ENCODE measurements at places on chromosomes 2 and 18. TPM values are rescaled to one million over a fixed set of nuclear protein-coding genes. Genes with fewer than 3 reads are reported as not detected.
A peak's percentile ranks its signal among the peaks of the same experiment; 100 is the strongest.

GRCh38 chr2:71643674-71644357 lies 190.5 kb downstream of the DYSF start:
- no peaks in the 10 kb centered on the region for H3K4me1 ChIP-seq
- peak overlapping the region; percentile 4 for H3K27ac ChIP-seq
- H3K4me3 ChIP-seq, result no peak overlapping the region
- H3K27me3 ChIP-seq, result no peaks in the 10 kb centered on the region
- no peaks in the 10 kb centered on the region for H3K36me3 ChIP-seq
- no peak for DNase-seq

- H3K4me3 ChIP-seq, result no peak overlapping the region
- no peaks in the 10 kb centered on the region for H3K4me1 ChIP-seq
- DNase-seq, result no peak
- H3K36me3 ChIP-seq, result no peaks in the 10 kb centered on the region
- no peaks in the 10 kb centered on the region for H3K27me3 ChIP-seq
- H3K27ac ChIP-seq, result no peak overlapping the region
Observed at GRCh38 chr2:53901192-53901591, 41.4 kb upstream of the GPR75 start.

DNA sequence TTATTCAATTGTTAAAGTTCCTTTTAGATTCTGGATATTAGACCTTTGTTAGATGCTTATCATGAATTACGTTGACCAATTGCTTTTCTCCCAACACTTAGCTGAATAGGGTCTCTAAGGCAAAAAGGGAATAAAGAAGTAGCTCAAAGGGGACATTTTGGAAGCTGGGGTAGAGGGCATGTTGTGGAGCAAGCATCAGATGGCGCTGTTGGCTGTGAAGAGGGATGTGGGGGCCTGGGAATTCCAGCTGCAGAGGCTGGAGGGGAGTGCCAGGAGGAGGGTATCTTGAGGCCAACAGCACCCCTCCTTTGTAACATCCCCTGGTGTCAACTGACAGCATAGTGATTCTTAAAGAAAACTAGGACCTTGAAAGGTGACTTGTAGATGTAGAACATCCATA lies 198.2 kb downstream of the ADCYAP1 start:
- H3K4me1 ChIP-seq, result no peaks in the 10 kb centered on the region
- H3K4me3 ChIP-seq, result no peak overlapping the region
- no peaks in the 10 kb centered on the region for H3K36me3 ChIP-seq
- DNase-seq, result no peak
- H3K27me3 ChIP-seq, result no peaks in the 10 kb centered on the region

GRCh38 chr2:88690591-88691338 lies 708 bp upstream of the RPIA start:
- H3K4me3 ChIP-seq, result peak overlapping the region; percentile 81
- no peaks in the 10 kb centered on the region for H3K27me3 ChIP-seq
- H3K36me3 ChIP-seq, result no peaks in the 10 kb centered on the region
- H3K4me1 ChIP-seq, result no peaks in the 10 kb centered on the region
- peak; percentile 62 for DNase-seq
- peak overlapping the region; percentile 87 for H3K27ac ChIP-seq

- no peaks in the 10 kb centered on the region for H3K4me1 ChIP-seq
- no peaks in the 10 kb centered on the region for H3K27me3 ChIP-seq
- no peak overlapping the region for H3K4me3 ChIP-seq
- H3K27ac ChIP-seq, result no peak overlapping the region
Observed at GRCh38 chr2:154452906-154453493, 245.5 kb upstream of the KCNJ3 start.

- no peak overlapping the region for H3K27ac ChIP-seq
- H3K4me1 ChIP-seq, result no peaks in the 10 kb centered on the region
- no peaks in the 10 kb centered on the region for H3K27me3 ChIP-seq
- no peak for DNase-seq
Observed at GRCh38 chr2:233837694-233838229, 16.6 kb downstream of the HJURP start.

DNA sequence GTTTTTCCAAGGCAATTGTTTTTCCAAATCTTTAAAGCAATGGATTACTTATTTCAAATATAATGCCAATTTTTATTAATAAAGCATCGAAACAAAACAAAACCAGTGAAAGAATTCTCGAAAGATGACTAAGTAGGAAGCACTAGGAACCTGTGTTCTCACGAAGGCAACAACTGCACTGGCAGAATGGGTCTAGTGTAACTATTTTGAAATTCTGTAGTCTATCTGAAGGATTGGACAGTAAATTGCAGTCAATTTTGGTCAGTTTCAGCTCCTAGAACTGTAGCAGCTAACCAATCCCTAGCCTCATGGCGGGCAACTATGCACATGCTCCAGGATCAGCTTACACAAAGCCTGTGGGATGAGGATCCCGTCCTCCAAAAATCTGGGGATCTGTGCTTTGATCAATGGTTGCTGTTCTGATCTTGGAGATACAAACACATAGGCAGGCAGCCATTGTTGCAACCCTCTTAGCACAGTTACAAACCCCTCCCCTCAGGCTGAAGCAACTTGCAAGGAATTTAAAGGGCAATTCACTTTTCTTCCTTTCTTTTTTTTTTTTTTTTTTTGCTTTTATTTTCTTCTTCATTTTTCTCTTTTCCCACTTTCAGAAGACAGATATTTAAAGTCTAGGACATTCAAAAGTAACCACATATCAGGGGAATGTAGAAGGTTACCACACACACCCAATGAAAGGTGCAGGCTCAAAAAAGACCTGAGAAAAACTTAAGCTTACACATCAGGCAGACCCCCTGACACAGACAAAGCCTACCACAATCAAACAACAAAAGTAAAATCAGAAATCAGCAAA lies 147.6 kb downstream of the THADA start:
- H3K36me3 ChIP-seq, result no peaks in the 10 kb centered on the region
- no peak for DNase-seq
- no peaks in the 10 kb centered on the region for H3K4me1 ChIP-seq
- no peak overlapping the region for H3K4me3 ChIP-seq
- H3K27me3 ChIP-seq, result no peaks in the 10 kb centered on the region

GRCh38 chr18:24862201-24862816 lies 401.9 kb downstream of the HRH4 start:
- H3K27me3 ChIP-seq, result no peaks in the 10 kb centered on the region
- H3K4me1 ChIP-seq, result no peaks in the 10 kb centered on the region
- H3K36me3 ChIP-seq, result no peaks in the 10 kb centered on the region
- peak overlapping the region; percentile 70 for H3K27ac ChIP-seq
- peak; percentile 53 for DNase-seq
- peak overlapping the region; percentile 23 for H3K4me3 ChIP-seq

- H3K4me1 ChIP-seq, result no peaks in the 10 kb centered on the region
- no peaks in the 10 kb centered on the region for H3K27me3 ChIP-seq
- H3K36me3 ChIP-seq, result no peaks in the 10 kb centered on the region
- no peak overlapping the region for H3K4me3 ChIP-seq
Observed at GRCh38 chr2:7429733-7430132, 512.5 kb downstream of the RNF144A start.

DNA sequence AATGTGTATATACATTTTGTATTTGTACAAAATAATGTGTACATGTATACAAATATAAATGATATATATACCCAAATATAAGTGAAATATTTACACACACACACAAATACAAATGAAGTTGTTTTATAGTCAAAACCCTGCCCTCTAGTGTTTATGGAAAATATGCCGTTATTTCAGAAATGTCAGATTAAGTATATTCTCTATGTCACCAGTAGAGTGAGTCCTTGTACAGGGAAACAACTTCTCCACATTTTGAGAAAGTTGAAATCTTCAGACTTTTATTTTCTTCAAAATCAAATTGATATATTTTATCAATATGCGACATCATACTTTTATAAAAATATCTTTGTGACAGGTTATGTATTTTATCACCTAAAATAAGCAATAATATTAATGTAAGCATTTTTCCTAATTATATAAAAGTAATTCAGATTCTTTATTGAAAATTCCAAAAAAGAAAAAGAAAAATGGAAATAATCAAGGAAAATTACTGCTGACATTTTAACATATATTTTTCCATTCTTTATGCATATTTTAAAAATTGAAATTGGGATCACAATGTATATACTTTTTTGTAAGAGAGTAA lies 22.4 kb downstream of the ARL6IP6 start:
- no peak overlapping the region for H3K27ac ChIP-seq
- H3K36me3 ChIP-seq, result no peaks in the 10 kb centered on the region
- no peak overlapping the region for H3K4me3 ChIP-seq
- no peaks in the 10 kb centered on the region for H3K27me3 ChIP-seq
- no peak for DNase-seq

DNA sequence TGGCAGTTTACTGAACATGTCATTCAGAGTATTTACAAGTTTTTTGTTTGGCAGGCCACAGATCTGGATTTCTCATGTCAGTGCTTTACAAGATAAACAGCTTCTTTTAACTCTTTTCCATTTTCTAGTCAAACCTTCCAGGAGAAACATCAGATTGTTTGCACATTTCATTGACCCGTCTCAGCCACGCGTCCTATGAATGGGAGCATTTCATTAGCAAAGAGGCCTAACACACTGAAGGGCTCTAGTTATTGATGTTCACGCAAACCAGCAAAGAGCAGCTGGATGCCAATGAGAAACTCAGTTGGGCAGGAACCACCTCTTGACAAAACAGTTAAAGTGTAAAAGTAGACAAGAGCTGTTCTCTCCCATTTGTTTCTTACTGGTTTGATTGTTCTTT lies 29.2 kb upstream of the MFF start:
- DNase-seq, result no peak
- H3K27ac ChIP-seq, result no peak overlapping the region
- no peaks in the 10 kb centered on the region for H3K36me3 ChIP-seq
- H3K4me3 ChIP-seq, result no peak overlapping the region
- no peaks in the 10 kb centered on the region for H3K27me3 ChIP-seq

- no peak for DNase-seq
- H3K27me3 ChIP-seq, result no peaks in the 10 kb centered on the region
- no peaks in the 10 kb centered on the region for H3K36me3 ChIP-seq
- no peak overlapping the region for H3K4me3 ChIP-seq
- H3K4me1 ChIP-seq, result no peaks in the 10 kb centered on the region
- H3K27ac ChIP-seq, result peak overlapping the region; percentile 51
Observed at GRCh38 chr2:101135412-101136296, 15.5 kb downstream of the TBC1D8 start.

- no peak for DNase-seq
- no peaks in the 10 kb centered on the region for H3K4me1 ChIP-seq
- H3K27me3 ChIP-seq, result no peaks in the 10 kb centered on the region
Observed at GRCh38 chr2:33392366-33392765, 84.1 kb upstream of the RASGRP3 start.

- peak overlapping the region; percentile 82 for H3K27ac ChIP-seq
- DNase-seq, result no peak
- H3K27me3 ChIP-seq, result no peaks in the 10 kb centered on the region
Observed at GRCh38 chr2:38876407-38876806, 631 bp downstream of the MORN2 start.

DNA sequence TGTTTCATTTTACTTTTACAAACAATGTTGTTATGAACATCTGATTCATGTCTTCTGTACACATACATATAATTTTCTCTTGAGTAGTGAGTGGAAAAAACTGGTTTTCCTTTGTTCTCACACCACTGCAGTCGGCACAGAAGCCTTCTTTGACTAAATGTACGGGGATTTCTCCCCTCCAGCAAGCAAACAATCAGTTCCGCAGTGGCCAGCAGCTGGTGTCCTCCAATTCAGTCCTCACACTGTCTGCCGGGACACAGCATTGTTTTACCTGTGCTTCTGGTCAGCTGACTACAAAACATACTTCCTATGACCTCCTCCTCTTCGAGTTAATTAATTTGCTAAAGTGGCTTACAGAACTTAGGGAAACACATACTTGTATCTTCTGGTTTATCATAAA lies 202.8 kb downstream of the WDR7 start:
- H3K27ac ChIP-seq, result no peak overlapping the region
- no peaks in the 10 kb centered on the region for H3K27me3 ChIP-seq
- H3K4me1 ChIP-seq, result no peaks in the 10 kb centered on the region
- no peaks in the 10 kb centered on the region for H3K36me3 ChIP-seq
- H3K4me3 ChIP-seq, result no peak overlapping the region

DNA sequence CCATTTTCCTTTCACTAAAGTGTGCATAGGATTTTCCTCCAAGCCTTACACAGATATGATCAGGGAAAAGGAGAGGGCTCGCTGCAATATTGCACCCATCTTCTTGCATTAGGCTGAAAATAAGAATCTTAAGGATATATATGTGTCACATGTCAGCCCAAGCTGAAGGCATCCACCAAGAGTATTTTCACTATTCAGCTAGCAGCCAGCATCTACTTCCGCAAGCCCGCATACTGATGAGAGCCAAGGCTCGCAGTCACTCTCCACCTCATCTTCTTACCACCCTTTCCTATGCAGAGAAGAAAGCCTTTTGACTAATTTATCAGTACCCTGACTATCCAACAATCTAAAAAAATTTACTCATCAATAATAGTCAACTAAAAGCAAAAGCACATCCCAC lies 6.1 kb downstream of the TMEM163 start:
- H3K27ac ChIP-seq, result no peak overlapping the region
- no peak for DNase-seq
- H3K36me3 ChIP-seq, result no peaks in the 10 kb centered on the region
- no peak overlapping the region for H3K4me3 ChIP-seq
- H3K27me3 ChIP-seq, result no peaks in the 10 kb centered on the region

- no peaks in the 10 kb centered on the region for H3K27me3 ChIP-seq
- H3K4me3 ChIP-seq, result no peak overlapping the region
- H3K4me1 ChIP-seq, result no peaks in the 10 kb centered on the region
- no peak overlapping the region for H3K27ac ChIP-seq
- no peaks in the 10 kb centered on the region for H3K36me3 ChIP-seq
- DNase-seq, result no peak
Observed at GRCh38 chr2:223457301-223457700, 144.9 kb downstream of the SCG2 start.

GRCh38 chr18:13796515-13796914 lies 27.4 kb upstream of the MC5R start:
- H3K4me3 ChIP-seq, result no peak overlapping the region
- no peaks in the 10 kb centered on the region for H3K27me3 ChIP-seq
- no peak overlapping the region for H3K27ac ChIP-seq
- H3K4me1 ChIP-seq, result no peaks in the 10 kb centered on the region
- DNase-seq, result no peak

GRCh38 chr2:157185476-157186227 lies 71.9 kb upstream of the GALNT5 start:
- no peak overlapping the region for H3K27ac ChIP-seq
- H3K27me3 ChIP-seq, result no peaks in the 10 kb centered on the region
- no peak for DNase-seq
- H3K4me1 ChIP-seq, result no peaks in the 10 kb centered on the region
- H3K4me3 ChIP-seq, result no peak overlapping the region

DNA sequence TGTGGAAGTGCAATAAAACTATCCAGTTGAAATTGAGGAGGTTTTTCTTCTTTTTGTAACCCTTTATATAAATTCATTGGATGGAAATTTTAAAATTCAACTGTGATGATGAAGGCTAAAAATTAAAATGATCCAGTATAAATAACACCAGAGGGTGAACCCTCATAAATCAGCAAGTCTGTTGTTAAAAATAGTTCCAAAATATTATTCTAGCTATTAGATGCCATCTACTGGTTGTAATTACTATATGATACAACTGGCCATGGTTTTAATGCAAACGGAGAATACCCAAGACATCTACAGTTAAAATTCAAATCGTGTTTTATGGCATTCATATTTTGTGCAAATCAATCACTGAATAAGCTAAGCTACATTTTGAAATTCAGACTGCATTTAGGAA lies 53.8 kb downstream of the TMEM200C start:
- no peak for DNase-seq
- H3K4me3 ChIP-seq, result no peak overlapping the region
- H3K36me3 ChIP-seq, result no peaks in the 10 kb centered on the region
- no peaks in the 10 kb centered on the region for H3K27me3 ChIP-seq
- H3K4me1 ChIP-seq, result no peaks in the 10 kb centered on the region
- H3K27ac ChIP-seq, result no peak overlapping the region

PRKAG3 gene
- total RNA-seq, result not detected

DHRS9 gene
- 7.8 TPM for total RNA-seq
